ENCODE measurements at places on chromosomes 12 and 14.

- DNase-seq, result no peak
Observed at GRCh38 chr12:64093689-64094088, 128.4 kb downstream of the KICS2 start.

GRCh38 chr12:112677050-112677765 is 114.3 kb upstream of the RPH3A start:
- no peak for DNase-seq

DNA sequence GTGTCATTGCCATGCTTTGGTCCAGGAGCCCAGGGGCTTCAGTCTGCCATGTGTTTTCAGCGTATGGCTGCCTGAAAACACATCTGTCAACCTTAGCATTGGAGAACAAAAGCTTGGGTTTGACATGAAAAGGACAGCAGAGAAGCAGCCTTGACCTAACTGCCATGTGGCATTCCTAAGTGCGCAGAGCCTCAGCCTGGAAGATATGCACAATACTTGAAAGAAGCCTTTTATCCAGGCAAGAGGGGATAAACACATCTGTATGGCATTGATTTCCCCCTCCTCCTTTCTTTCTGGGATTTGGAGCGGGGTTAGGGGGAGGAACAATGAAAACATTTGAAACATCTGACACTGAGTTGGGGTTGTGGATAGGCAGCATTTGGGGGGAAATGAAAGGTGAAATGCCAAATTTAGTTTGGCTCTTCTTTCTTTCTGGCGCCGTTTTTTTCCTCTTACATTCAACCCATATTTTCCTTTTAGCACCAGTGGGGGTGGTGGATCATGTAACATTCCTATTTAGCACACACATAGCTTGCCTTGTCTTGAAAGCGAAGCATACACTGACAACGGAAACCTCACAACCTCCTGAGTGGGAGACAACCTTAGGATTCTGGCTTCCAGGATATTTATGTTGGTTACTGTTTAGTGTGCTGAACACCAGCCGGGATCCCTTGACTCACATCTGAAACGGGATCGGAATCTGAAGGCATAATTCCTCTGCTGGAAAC is 177.0 kb downstream of the C12orf75 start:
- no peak for DNase-seq

- DNase-seq, result peak; percentile 55
Observed at GRCh38 chr14:70919774-70920173, 12.5 kb downstream of the PCNX1 start.

GRCh38 chr12:79512068-79512467 is 178.7 kb downstream of the PAWR start:
- no peak for DNase-seq

DNA sequence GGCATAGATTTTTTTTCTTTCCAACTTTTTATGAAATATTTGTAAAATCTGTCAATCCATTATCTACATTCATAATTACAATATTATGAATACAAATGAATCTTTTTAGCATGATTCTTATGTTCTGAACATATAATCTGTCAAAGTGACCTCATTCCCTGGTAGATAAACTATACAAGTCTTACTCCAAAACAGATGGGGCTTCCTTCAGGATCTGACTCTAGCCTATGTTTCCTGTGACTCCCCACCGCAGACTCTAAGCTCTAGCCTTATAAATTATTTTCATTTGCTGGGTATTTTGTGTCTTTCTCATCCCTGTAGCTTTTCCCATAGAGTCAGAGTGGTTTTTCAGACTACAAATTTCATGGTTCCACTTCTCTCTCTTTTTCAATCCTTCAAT is 202.1 kb upstream of the KITLG start:
- DNase-seq, result peak; percentile 28

DNA sequence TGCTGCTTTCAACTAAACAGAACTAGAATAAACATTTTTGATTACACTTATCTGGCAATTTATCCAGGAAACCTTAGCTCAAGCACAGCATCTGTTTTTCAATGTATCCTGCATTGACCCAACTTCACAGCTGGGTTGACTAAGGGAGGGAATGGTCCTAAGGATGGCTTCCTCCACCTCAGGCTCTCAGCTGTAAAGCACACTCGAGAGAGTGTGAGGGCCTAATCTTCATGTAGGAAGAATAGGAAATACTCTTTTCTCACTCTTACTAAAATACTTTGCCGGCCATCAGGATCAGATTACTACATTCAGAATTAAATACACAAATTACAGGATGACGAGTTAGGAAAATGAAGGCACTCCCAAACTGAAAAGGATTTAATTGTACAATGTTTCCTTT is 7.2 kb downstream of the SETD3 start:
- no peak for DNase-seq

GRCh38 chr14:37590428-37591139 is 4.5 kb downstream of the FOXA1 start:
- no peak for DNase-seq

GRCh38 chr14:20485900-20486299 is 16.7 kb downstream of the PNP start:
- DNase-seq, result no peak

DNA sequence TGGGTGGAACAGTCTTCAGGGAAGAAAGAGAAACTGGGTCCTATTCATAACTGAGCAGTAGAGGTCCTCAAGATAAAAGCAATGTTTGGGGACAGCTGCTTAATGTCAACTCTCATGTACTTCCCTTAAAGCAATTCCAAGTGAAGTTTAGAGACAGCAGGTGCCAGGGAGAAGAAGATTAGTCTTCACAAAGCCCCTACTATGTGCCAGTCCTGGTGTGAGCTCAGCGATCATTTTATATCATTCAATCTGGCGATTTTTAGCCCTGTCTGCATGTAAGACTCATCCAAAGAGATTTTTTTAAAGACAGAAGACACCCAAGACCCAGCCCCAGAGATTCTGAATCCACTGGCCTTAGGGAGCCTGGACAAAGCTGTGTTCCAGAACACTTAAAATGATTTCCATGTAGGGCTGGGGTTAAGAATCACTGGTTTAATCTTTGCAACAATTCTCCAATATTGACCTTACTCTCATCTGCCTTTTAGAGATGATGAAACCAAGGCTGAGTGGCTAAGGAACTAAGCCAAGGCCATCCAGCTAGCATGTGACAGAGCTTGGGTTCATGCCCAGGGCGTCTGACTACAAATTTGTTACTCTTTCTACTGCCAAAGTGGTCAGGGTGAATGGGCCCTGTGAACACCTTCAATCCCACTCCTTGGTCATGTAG is 404.5 kb upstream of the TBX3 start:
- DNase-seq, result peak; percentile 12

GRCh38 chr14:105853907-105854599 is 327.7 kb downstream of the TMEM121 start:
- DNase-seq, result no peak

DNA sequence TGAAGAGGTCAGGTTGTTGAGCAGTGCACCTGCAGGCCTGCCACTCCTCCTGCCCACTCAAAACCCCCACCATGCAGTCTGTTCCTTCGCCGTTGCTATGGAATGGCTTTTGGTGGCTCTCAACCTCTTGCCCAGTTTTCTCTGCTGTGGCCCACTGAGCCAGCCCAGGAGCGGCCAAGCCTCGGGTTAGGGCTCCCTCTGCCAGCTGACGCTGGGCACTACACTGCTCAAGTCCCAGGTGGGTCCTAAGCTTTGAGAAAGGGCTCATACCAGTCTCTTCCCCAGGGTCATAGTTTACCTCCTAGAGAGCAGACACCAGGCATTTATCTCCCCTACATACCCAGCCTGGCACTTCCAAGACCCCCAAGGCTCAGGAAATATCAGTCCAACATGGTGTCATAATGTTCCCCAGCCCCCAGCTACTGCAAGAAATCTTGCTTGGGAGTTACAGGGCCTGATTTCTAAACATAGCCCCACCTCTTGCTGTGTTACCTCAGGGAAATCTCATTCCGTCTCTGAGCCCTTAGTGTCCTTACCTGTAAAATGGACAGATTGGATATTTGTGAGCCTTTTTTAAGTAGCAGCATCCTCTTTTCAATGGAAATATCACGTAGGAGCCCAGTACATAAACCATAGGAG is 59.4 kb downstream of the TSPAN11 start:
- peak; percentile 58 for DNase-seq

GRCh38 chr12:9027161-9028059 is 38.1 kb downstream of the KLRG1 start:
- DNase-seq, result no peak

GRCh38 chr12:52534482-52534881 is 14.3 kb upstream of the KRT5 start:
- DNase-seq, result no peak
